ENCODE measurements at places on chromosomes 11 and 22.
A peak's percentile ranks its signal among the peaks of the same experiment; 100 is the strongest.

GRCh38 chr11:57751676-57752253, at the start of gene BTBD18:
BTBD18 (minus strand) TSS chr11:57751819; CDS start chr11:57751188, 631 bp downstream.
- DNase-seq: peak; percentile 53

- no peak for DNase-seq
These were observed 30.8 kb downstream of the TRMU start for GRCh38 chr22:46366327-46366731.

DNA sequence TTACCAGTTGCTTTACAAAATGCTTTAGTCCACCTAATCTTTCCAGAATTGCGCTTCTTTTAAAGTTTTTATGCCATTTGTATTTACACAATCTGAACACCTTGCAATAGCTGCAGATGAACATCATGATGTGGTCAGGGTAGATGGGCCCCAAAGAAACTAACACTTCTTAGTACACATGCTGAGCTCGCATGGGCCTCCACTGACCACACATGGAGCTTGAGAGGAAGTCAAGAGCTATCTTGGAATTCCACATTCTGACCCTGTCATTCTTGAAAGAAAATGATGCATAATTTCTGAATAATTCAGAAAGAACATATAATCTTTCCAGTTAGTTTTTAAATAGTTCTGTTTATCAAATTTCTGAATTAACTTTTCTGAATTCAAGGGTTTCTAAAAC, 7.7 kb downstream of the LIPT2 start:
- no peak for DNase-seq

DNA sequence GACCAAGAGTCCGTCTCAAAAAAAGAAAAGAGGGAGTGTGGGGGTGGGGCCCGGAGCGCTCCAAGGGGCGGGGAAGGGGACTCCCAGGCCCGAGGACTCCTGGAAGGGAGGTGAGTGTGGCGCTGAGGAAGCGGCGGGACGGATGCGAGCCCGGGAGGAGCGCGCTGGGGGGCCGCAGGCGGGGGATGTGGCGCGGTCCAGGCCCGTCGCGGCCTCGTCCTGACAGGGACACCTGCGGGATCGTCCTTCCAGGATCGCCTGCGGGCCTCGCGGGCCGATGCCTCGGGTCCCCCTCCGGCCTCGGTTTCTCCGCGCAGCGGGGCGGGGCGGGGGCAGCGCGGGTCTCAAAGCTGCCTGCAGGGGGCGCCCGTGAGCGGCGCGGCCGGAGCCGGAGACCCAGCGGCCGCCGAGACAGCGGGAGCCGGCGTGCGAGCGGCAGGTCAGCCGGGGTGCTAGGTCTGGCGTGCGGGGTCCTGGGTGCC, 3.8 kb upstream of the ADORA2A start:
- peak; percentile 65 for DNase-seq

GRCh38 chr22:50630376-50630775, 2.4 kb upstream of the ARSA start:
- DNase-seq: no peak

- DNase-seq: peak; percentile 54
These were observed 859 bp upstream of the FGF19 start for GRCh38 chr11:69704508-69705253.

DNA sequence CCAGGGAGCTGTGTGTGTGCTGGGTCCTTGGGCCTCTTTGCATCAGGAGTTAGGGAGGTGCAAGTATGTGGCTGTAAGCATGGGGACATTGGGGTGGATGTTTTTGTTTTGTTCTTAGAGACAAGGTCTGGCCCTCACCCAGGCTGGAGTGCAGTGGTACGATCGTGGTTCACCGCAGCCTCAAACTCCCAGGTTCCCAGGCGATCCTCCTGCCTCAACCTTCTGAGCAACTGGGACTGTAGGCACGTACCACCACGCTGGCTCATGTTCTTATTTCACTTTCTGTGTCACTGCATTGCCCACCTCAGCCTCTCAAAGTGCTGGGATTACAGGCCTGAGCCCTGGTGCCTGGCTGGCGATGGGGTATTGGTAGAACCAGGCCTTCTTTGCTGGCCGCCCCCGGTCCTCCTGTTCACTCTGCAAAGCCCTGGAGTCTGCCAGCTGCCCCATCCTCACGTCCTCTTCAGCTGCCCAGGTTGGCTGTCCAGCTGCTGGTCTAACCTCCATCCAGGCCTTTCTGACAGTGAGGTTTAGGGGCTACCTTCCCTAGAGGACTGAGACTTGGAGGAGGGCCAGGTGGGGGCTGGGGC, 851 bp upstream of the GRAMD4 start:
- DNase-seq: no peak

DNA sequence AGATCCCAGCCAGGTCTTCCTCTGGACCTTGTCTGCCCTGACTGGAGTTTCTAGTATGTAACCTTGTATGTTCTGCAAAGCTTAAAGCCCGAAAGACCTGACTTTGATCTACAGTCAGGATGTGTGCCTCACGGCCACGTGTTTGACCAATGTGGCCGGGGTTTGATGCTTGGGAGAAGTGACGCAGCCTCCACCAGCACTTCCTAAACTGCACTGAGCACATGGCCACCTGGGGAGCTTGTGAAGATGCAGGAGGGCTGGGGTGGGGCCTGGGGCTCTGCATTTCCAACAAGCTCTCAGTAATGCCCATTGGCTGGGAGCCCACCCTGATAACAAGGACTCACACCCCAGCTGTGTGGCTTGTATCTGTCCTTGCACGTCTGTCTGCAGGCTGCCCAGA, 53.2 kb downstream of the NAT10 start:
- DNase-seq: no peak

- DNase-seq: no peak
These were observed 77.6 kb downstream of the MYO7A start for GRCh38 chr11:77205467-77206263.

DNA sequence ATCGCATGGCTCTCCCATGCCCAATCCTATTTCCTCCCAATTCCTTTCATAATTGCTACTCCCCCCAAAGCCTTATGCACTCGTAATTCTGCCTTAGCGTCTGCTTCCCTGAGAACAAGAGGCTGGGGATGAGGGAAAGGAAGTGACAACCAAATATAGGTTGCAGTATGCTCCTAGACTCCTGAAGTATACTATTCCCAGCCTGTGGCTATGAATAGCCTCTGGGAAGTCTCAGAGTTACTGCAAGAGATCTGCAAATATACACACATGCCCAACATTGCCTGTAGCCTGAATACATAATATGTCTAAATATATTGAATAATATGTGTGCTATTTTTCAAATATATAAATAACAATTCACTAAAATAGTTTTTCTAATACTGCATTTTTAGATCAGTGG, 96.1 kb upstream of the CD44 start:
- peak; percentile 52 for DNase-seq

GRCh38 chr11:45801723-45802315, 3.1 kb upstream of the SLC35C1 start:
- no peak for DNase-seq

DNA sequence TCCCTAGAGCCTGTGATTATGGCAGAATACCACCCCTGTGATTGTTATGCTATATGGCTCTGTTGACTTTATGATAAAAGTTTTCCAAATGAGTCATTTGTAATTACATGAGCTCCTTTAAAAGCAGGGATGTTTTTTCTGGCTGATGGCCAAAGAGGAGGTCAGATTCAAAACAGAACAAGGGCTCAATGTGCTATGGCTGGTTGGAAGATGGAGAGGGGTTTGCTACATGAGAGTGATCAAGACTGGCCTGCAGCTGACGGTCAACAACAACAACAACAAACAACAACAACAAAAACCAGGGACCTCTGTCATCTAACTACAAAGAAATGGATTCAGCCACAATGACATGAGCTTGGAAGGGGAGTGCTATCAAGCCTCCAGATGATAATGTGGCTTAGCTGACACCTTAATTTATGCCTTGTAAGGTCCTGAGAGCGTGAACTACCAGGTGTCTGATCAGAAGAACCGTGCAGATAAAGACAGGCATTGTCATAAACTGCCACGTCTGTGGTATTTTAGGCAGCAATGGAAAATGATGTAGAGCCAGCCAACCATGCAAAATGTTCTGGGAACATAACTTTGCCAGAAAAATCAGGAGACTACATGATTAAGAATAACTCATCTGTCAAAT, 47.2 kb downstream of the PIWIL3 start:
- peak; percentile 77 for DNase-seq

- no peak for DNase-seq
These were observed 1.6 kb downstream of the ALX4 start for GRCh38 chr11:44308256-44308922.

DNA sequence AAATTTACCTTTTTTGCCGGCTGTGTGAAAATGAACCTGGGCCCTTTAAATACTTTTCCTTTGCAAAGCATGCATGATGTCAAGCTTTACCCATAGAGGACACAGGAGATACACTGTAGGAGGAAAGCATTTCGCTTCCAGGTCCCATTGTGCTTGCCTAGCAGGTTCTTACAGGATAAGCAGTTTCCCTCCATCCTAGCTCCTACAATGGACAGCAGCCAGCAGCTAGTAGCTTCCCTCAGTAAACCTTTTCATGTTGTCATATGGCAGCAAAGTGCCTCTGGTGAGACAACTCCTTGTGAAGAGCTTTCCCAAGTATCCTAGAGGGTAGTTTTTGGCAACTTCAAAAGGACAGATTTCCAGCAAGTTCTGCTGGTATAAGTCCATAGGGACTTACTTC, 78.4 kb downstream of the RBFOX2 start:
- peak; percentile 15 for DNase-seq

DNA sequence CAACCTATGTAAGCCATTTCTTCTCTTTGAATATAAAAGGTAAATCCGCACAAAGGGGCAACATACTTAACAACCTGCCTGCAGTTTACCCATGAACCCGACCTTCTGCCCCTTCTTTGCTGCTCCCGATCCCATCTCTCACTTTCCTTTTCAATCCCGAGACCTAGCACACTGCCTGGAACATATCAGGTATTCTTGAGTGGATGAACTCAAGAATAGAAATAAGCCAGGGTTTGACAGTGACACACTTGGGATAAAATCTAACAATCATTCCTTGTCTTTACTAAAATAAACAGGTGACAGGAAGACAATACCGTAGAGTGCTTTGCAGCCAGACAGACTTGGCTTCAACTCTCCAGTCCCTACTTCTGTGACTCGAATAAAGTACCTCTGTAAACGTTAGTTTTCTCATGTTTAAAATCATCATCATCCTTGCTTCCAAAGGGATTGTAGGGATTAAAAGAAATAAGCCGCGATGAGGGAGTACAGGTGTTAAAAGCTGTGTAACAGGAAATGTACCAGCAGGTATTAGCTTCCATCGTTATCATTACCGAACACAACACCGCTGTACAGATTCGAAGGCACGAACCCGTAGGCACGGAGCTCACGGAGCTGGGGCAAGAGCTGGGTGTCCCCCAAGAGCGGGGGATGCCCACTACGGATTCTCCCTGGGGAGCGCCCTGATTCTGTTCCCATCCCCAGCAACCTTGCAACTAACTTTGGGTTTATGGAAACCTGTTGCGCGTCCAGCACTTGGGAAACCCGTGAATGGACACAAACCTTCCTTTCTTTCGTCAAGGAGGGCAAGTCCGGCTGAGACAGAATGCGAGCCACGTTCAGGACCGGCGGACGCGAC, 720 bp downstream of the UFD1 start:
- peak; percentile 30 for DNase-seq

- peak; percentile 89 for DNase-seq
These were observed 15.2 kb upstream of the TBX1 start for GRCh38 chr22:19745155-19746101.

- no peak for DNase-seq
These were observed 12.9 kb upstream of the CD3E start for GRCh38 chr11:118291477-118292135.

GRCh38 chr11:125268611-125269010, 104.1 kb downstream of the PKNOX2 start:
- no peak for DNase-seq

DNA sequence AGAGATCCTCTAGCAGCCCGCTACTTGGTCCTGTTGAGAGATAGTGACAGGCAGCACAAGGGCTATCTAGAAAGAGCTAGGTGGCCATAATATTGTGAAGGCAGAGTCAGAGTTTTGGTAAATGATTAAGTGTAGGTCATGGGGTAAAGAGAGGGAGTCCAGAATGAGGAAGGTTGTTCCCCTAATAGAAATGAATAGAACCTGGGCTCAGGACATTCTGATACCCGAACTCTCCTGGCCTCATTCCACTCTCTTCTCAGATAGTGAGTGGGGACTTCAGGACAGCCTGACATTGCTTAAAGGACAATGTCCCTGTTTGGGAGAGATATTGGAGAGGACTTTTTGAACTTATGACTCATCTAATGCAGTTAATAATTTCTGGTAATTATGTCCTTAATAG, 20.6 kb downstream of the SLC5A1 start:
- no peak for DNase-seq

- no peak for DNase-seq
These were observed 50.7 kb upstream of the SLC35C1 start for GRCh38 chr11:45754261-45754709.

DNA sequence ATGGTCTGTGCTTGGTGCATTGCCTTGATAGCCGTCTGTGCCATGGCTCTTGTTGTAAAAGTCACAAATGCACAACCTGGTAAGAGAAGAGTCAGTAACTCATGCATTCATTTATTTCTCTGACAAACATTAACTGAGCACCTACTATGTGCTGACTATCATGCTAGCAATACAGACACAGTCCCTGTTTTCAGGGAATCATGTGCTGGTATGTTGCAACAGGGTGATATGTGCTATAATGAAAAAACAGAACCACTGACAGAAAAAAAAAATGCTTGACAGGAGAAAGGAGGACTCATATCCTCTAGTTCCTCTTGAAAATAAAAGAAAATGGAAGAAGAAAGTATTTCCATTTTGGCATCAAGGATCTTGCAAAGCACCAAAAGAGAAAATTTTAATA, 34.5 kb upstream of the RAPSN start:
- DNase-seq: no peak

GRCh38 chr11:35011944-35012343, 95.5 kb downstream of the PDHX start:
- no peak for DNase-seq
